ENCODE measurements at places on chromosomes 5 and 9. TPM values are rescaled to one million over a fixed set of nuclear protein-coding genes. Genes with fewer than 3 reads are reported as not detected.
A peak's percentile ranks its signal among the peaks of the same experiment; 100 is the strongest.

- DNase-seq, result no peak
Observed at GRCh38 chr5:2817031-2817603, 65.6 kb upstream of the IRX2 start.

DNA sequence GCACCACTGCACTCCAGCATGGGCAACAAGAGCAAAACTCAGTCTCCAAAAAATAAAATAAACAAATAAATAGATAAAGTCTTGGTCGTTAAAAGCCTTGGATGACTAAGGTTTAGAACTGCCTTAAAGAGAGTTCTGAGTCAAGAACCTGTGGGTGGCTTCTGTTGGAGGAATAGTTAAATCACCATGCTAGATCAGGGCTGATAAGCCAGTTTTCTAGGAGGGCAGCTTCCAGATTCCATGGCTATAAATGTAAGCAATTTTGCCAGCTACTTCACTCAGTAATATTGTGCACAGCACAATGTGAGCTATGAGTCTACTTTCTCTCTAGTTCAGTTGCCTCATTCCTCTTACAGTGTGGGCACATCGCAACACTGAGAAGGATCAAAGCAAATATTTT lies 242.1 kb upstream of the NUDT12 start:
- no peak for DNase-seq

DNA sequence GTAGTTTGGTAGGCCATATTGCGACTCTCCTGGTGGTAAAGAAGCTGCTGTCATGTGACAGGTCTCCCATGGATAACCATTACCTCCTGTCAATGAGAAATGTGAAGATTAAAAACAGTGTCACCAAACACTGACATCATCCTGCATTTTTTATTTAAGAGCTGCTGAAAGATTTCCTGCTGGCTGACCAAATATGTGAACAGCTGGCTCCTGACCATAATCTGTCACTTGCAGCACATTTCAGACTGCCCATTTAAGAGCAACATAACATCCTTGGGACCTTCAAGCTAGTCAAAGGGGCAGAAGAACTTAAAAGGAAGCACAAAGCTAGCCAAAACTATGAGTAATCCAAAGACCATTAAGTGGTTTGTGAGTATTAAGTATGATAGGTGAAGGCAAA lies 288.0 kb downstream of the IZUMO3 start:
- DNase-seq, result no peak

DNA sequence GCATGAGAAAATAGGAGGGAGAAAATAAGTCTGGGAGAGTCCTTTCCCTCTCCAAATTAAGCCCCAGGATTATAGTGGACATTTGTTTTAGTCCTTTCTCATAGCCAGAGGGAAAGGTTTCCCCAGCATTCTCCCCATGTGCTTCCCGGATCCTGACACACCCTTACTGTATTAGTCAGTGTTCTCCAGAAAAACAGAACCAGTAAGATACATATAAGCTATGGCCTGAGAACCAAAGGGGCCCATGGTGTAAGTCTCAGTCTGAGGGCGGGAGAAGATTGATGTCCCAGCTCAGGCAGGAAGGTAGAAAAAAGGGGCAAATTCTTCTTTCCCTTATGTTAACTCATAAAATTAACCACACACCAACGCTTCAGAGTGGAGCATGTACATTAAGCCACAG lies 25.6 kb upstream of the SPATA31D4 start:
- no peak for DNase-seq

DNA sequence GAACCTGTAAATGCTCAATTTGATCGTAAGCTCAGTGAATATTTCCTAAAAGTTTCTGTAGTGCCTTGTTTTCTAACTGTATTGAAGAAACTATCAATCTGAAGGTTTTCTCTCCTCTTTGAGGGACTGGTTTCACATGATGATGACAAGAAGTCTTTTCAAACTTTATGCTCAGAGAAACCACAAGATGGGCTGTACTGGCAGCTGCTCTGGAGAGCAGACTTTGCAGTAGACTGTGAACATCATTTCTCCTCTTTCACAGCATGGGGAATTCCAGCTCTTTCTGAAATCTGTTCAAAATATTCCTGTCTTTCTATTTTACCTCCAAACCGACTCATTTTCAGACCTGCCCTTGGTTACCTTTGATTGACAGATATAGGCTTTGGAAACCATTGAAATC lies 194.4 kb downstream of the IZUMO3 start:
- no peak for DNase-seq

GRCh38 chr5:136364307-136364706 lies 1.0 kb downstream of the TRPC7 start:
- peak; percentile 26 for DNase-seq

GRCh38 chr9:113858282-113858681 lies 17.8 kb upstream of the ZNF618 start:
- DNase-seq, result no peak

DNA sequence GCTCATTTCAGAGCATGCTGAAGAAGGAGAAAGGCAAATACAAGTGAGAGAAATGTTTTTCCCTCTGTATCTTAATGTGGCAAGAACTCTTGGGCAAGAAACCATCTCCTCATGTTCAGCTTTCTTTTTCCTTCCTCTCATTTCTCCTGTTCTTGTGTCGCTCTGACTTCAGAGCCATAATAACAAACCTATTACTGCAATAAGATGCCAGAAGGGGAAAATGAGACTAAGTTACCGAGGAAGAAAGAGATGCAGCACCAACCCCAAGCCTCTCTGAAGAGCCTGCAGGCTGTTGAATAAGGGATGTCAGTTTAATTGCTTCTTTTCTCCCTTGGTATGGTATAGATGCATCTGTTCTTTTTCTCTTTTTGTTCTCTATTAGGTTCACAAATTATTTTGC lies 170.1 kb upstream of the GLRA1 start:
- no peak for DNase-seq

DNA sequence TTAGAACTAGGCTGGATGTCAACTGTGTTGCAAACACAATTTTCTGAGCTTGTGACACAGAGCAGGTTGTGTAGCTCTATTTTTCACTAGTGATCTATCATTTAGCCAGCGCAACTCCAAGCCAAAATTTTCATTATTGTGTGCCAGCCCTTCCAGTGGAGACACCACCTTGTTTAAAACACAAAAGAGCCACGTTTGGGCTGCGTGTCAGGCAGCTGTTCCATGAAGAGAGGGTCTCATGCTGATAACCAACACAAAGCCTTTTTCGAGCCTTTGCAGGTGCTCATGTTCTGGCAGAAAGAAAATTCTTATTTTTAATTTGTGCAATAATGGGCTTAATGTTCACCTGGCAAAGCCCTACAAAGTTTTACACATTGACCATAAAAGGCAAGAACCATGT lies 237.6 kb upstream of the RGMB start:
- no peak for DNase-seq

DNA sequence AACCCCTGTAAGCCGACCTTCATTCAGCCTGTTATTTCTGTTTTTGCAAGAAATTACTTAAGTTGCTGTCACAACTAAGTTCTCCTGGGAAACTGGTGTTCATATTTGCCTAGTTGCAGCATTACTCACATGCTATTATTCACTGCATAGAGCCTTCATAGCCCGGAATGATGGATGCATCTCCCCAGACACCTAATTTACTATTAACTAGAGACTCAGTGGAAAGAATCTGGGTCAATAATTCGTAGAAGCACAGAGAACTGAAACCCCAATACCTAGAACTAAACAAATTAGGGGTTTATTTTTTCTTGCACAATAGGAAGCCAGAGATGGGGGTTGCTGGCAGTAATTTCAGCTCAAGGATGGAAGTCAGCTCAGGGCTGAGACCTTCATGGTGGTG lies 45.7 kb upstream of the FAM170A start:
- DNase-seq, result no peak

Gene LPAR1
- 7.2 TPM for total RNA-seq

Gene SH3TC2
- 0.07 TPM for total RNA-seq

Gene CTXN3
- total RNA-seq, result not detected

Gene STING1
- total RNA-seq, result 0.21 TPM
